ENCODE measurements at places on chromosomes 6 and 20.
A peak's percentile ranks its signal among the peaks of the same experiment; 100 is the strongest.

GRCh38 chr20:48962421-48962820 is 40.9 kb downstream of the ARFGEF2 start:
- no peak for DNase-seq

DNA sequence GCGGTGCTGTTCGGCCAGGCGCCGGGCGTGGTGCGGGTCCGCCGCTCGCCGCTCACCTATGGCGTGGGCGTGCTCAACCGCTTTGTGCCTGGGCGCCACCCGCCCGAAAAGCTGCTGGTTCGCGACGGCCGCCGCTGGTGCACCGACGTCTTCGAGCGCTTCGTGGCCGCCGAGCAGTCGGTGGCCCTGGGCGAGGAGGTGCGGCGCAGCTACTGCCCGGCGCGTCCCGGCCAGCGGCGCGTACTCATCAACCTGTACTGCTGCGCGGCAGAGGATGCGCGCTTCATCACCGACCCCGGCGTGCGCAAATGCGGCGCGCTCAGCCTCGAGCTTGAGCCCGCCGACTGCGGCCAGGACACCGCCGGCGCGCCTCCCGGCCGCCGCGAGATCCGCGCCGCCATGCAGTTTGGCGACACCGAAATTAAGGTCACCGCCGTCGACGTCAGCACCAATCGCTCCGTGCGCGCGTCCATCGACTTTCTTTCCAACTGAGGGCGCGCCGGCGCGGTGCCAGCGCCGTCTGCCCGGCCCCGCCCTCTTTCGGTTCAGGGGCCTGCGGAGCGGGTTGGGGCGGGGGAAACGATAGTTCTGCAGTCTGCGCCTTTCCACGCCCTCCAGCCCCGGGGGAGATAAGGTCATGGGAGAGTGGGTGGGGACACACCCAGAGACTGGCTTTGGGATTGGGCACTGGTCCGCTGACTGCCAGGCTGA is 15.7 kb downstream of the ADISSP start:
- peak; percentile 70 for DNase-seq

- DNase-seq = no peak
These were observed 47.6 kb downstream of the STX11 start for GRCh38 chr6:144197919-144198318.

GRCh38 chr20:50345712-50346373 is 155.2 kb downstream of the CEBPB start:
- no peak for DNase-seq

DNA sequence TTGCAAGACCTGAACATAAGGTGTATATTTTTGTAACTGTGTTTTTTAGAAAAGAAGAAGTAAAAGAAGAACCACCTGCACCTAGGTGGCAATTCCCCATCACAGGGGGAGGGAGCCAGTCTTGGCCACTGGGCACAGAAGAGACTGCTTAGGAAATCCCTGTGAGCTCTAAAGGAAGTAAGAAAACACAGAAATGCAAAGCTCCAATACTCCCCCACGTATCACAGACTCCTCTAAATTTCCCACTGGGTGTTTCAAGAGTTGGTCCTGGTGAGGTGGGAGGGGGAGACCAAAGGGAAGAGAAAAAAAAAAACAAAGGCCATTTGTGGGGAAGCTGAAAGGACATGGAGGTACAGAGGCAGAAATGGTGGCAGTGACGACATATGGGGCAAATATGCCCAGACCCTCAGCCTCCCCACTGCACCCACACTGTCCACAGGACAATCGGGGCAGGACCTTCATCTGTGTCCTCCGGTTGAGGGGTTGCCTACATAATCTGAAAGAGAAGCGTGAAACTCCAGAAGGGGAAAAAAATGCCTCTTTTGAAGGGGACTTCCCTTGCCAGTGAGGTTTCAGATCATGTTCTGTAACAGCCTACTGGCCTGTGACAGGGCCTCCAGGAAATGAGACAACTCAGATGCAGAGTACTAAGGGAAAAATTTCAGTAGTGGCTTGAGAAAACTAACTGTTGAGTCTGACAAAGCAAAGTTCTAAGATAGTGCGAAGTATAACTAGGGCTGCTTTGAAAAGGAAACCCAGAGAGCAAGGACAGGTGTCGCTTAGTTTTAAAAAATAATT is 226.2 kb upstream of the MARCKS start:
- peak; percentile 84 for DNase-seq

DNA sequence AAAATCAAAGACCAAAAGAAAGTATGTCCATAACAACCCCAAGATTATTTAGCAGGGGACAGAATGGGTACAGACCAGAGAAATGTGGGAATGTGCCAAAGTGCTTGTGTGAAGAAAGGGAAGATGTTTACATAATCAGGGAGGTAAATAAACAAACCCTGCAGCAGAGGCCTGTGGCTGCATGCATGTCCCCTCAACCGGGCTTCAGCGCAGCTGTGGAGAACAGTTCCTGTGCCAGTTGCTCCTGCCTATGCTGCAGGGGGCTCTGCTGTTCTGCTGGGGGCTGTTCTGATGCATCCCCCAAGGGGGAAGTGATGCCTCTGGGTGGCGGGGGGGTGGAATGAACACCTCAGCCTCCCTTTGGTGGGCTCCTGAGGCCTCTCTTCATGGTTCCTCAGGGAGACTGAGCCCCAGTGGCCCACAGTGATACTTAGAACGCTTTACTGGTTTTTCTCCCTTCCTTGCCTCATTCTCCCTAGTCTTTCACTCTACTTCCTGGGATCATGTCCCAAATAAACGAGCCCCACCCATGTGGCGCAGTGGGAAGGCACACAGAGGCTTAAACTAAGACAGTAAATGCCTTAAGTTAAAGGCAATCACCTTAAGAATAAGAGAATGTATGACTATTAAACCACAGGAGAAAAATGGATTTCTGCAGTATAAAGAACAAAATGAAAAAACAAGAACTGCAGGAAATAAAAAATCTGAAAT is 23.0 kb downstream of the RAB23 start:
- DNase-seq = no peak

DNA sequence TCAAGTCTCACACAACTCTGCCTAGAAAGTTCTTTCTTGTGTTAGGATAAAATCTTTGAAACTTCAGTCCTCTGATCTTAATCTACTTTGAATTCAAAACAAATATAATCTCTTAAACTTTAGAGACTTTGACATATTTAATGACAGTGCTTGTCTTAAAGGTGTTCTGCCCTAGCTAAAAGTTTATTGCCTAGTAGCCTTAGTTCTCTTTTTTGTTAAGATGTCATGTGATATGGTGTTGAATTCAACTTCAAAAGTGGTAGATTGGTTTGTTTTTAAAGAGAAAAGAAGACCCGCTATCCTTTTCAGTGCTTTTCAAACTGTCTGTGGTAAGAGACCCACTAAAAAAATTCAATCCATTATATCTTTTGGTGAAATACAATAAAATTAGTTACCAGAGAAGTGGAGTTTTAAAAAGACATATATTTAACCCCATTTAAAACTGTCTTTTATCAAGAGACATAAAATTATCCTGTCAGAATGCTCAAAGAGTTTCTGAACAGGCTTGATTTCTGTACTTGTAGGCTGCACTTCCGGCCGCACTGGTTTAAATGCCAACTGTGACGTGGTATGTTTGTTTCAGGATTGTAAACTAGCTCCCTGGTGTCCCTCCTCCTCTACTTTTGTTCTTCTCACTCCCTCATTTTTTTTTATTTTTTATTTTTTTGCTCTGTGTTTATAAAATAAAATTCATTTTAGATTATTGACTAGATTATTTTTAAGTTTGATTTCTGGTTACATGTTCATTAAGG is 76.5 kb downstream of the QKI start:
- no peak for DNase-seq

DNA sequence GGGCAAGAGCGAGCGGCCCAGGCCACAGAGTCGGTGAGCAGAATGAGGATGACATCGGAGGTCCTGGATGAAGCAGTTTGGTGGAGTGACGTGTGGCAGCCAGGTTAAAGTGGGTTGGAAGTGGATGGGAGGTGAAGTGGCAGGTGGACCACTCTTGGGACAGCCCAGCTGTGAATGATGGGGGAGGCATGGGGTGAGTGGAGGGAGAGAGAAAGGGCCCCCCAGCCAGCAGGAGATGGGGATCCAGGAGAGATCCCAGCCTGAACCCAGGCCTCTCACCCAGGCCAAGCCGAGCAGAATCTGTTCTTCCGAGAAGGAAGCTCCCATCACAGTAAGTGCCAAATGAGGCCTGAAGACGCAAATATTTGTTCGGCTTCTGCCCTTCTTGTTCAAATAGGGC is 27.0 kb upstream of the SLC32A1 start:
- DNase-seq = no peak

- no peak for DNase-seq
These were observed 410.7 kb upstream of the RUNX2 start for GRCh38 chr6:44917430-44917829.

- DNase-seq = no peak
These were observed 102.1 kb upstream of the NT5E start for GRCh38 chr6:85347812-85348211.

DNA sequence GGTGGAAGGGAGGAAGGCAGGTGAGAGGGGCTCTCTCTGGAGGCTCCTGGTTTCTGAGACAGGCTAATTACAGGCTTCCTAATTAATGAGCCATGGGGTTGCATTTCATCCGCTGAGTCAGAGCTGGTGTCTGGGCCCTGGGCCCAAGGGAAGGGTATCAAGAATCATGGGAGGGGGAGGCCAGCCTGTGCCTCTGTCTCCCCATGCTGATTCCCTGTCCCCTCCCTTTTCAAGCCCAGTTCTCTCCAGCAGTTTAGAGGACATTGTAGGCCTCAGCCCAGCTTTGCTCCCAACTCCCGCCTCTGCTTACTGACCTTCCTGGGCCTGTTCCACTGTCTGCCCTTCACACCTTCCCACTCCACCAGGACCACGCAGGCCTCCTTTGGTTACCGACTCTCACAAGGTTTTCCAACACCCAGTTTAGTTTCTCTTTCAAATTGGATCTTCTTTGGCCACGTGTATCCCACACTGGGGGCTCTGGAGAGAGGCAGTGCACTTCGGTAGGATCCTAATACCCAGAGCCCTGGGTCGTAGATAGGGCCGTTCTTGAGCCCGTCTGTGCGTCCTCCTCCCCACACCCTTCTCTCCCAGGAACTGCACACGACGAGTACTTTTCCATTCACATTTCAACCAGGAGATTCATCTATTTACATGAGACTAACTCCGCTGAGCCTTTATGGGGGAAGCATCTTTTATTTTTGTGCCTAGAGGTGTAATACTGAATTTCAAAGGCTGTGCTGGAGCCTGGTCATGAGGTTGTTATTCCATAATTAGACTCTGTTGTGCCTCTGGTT is 18.2 kb upstream of the AVP start:
- DNase-seq = no peak

DNA sequence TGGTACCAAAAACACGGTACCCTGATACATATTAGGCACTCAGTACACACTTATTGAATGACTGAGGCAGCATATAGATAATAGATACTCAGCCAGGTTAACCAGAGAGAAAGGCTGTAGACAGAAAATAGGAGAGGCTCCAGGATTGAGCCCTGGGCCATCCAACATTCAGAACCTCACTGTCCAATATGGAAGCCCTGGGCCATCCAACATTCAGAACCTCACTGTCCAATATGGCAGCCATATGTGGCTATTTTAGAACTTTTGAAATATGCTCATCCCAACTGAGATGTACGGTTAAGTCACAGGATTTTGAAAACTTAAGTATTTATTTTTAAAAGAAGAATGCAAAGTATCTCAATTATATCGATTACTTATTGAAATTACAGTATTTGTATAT is 142.5 kb upstream of the ID4 start:
- no peak for DNase-seq
